Sigmoid colon (tissue), 7 donors: ENCODE measurements at places on chromosomes 7 and 10. TPM values are rescaled to one million over a fixed set of nuclear protein-coding genes. Genes with fewer than 3 reads are reported as not detected.

Gene TECTB
- total RNA-seq: not detected

DNA sequence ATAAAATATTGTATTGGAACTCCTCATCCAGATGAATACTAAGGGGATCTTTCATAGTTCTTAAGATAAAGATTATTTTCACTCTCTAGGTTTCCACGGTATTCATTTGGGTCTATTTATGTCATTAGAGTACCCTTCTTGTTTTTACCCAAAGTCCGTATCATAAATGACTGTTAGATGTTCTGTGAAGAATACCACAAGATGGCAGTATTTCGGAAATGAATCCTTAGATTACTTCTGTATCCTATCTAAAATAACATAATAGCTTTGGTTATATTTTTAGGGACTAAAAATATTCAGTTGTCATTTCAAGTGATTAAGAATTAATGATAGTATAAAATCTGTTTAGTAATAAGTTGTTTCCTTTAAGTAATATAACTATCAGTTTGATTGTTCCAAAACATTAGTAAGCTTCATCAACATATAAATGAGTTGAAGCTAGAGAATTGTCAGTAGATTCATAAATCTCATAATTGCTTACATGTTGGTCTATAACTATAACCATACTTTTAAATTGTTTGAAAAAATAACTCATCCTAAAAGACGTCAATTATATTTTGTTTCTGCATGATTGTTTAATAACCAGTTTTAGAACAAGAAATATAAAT, 337.5 kb upstream of the KCND2 start:
- no peak for DNase-seq

GRCh38 chr7:46071601-46072000, 150.5 kb upstream of the IGFBP3 start:
- DNase-seq: no peak

Gene ADAM12
- 0.82 TPM for total RNA-seq

Gene MYL10
- total RNA-seq: not detected

Gene DNAJC1
- 56.4 TPM for total RNA-seq

DNA sequence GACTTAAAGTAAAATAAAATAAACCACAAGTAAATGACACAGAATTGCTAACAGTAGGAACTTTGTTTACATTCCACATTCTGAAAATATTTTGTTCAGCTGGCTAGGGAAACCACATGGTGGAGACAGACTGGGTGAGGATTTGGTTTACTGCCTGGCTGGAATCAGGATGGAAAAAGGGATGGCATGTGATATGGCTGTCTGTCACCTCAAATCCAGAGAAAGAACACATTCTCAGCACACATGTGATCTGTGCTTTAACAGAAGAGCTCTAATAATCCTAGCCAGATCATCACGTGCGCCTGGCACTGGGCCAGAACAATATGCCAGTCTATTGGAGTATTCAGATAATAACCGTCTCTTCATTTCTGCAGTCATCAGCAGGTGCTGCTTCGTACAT, 90.9 kb upstream of the PIP4K2A start:
- DNase-seq: no peak

Gene GIMAP5
- 30.7 TPM for total RNA-seq

Gene MPP7
- total RNA-seq: 38.2 TPM

- no peak for DNase-seq
Measured at GRCh38 chr10:132745971-132746370, 40.0 kb downstream of the NKX6-2 start.

DNA sequence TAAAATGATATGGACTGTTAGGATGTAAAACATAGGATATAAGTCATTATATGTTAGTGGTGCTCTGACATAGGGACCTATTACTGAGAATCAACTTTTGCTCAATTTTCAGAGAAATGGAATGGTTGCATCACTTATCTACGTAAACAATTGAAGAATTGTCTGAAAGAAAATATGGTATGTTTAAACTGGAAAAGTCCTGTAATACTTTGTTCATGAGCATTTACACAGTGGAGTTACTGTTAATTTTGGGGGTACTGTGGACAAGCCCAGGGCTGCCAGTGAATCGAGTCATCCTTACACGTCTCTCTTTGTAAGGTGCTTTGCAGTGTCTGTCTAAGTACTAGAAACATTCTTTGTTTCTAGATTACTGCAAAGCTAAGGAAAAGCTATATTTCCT, 152.0 kb downstream of the ZNF22 start:
- DNase-seq: no peak

DNA sequence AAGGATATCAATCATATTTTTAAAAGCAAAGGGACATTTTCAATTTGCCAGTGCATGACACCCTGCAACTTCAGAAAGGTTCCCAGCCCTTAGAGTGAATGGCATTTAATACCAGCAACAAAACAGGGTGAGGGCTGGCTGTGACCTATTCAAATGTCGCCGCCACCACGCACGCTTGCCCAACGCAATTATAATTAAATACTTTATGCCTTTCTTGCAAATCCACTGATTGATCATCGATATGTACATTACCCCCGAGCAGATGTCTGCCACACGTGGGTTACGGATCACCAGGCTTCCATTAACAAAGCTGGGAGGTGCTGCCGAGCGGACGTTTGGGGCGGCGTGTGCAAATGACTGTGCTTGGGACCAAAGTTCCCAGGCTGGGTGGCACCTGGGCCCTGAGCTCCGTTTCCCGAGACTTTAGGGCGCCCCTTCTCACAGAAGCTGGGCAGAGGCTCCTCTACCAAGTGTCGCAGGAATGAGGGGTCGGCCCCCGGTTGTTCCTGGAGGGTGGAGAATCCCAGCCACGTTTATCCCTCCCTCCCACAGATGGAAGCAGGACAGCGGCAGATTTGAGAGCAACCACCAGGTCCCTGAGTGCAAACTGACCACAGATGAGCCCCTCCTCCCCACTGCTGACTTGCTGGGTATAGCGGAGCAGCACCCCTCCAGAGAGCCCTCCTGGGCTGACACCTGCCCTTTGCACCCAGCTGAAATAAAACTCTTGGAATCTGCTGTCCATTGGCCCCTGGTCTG, 3.9 kb downstream of the FOXL3 start:
- no peak for DNase-seq

Gene BNIP3
- total RNA-seq: 55.9 TPM

DNA sequence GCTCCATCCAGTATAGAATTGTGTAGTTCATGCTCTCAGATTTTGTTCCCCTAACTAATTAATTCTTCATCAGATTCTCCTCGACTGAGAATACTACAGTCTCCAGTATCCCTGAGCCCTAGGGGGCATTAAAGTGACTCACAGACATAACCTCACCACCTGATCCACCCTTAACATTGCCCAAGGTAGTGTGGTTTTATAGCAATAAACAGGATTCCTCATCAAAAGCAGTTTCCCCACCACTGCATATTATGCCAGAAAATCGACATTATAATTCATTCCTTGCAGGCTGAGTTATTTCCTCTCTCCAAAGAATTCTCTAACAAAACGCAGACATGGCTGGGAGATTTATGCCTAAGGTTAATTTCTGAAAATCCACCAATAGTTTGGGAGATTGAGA, 1402.5 kb upstream of the CELF2 start:
- DNase-seq: no peak

GRCh38 chr10:60130130-60130579, 223.8 kb upstream of the CCDC6 start:
- no peak for DNase-seq

DNA sequence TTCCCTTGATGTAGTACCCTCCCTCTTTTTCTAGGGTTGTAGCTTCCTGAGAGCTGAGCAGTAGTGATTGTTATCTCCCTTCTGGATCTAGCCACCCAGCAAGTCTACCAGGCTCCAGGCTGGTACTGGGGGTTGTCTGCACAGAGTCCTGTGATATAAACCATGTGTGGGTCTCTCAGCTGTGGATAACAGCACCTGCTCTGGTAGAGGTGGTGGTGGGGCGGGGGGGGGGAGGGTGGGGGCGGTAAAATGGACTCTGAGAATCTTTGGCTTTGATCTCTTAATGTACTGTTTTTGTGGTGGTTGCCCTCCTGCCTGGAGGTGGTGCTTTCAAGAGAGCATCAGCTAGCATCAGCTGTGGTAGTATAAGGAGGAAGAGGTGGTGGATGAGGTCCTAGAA, 302.0 kb upstream of the CHRM2 start:
- no peak for DNase-seq

- no peak for DNase-seq
Measured at GRCh38 chr7:131839967-131840690, 283.7 kb upstream of the PODXL start.

DNA sequence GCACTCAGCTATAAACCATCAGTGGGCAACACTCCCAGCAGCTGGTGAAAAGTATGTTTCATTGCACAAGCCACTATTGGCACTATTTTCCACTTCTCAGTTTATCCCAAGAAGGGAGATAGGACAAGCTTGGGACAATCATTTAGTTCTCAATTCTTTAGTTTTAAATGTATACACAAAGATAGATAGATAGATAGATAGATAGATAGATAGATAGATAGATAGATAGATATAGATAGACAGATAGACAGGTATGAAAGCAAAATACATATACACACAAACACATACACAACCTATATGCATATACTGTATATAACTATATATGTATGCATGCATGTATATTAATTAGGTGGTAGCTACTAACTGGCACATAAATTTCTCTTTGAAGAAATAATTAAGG, 411.6 kb upstream of the KCND2 start:
- no peak for DNase-seq

DNA sequence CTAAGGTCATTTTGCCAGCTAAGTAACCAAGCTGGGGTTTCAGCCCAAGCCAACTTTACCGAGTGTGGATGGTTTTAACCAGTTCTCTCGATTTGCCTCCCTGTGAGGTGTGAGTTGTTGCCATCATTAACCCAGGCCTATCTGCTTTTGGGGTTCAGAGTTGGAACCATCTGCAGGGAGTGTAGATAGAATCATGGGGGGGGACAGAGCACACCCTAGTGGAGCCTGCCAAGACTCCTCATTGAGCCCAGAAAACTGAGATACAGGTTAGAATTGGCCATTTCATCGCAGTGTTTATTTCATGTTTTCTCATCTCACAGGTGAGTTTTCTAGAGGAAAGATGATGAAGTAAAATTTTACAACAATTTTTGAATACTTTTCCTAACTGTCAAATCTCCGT, 133.6 kb downstream of the SDK1 start:
- no peak for DNase-seq

Gene MRPL32
- 74.0 TPM for total RNA-seq

DNA sequence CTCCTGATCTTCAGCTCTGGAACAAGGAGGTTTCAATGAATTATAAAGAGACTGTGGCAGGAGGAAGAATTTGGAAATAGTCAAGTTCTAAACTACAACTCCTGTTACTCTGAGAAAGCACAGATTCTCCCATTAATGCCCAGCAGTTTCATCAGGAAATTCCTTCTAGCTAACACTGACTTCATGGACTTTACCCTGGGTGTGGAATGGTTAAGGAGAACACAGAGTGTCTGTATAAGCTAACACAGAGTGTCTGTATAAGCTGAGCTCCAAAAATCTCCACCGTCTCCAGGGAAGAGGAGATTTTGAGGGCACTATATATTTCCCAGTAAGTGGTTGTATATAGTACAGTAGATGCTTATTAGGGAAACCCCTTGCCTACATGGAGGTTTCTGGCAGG, 675.5 kb downstream of the XPNPEP1 start:
- no peak for DNase-seq

GRCh38 chr7:4851459-4852422, 10.1 kb downstream of the PAPOLB start:
- DNase-seq: no peak

Gene SUN3
- total RNA-seq: not detected

Gene ADCYAP1R1
- total RNA-seq: 18.7 TPM

Gene GNA12
- 22.0 TPM for total RNA-seq

DNA sequence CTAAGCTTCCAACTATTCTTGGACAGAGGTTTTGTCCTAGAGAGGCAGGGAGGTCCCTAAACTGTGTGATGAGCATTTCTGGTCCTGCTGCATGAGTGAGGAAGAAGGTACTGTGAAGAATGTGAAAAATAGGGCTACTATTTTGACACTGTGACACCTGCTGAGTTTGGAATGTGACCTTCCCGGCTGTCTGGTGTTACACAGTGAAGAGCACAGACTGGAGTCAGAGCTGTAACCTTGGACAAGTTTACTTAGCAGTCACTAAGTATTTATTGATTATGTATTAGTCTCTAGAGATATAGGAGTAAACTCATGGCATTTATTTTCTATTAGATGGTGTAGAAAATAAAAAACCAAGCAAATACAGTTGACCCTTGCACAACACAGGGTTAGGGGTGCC, 12.3 kb downstream of the GOLGA7B start:
- no peak for DNase-seq

Gene SEMA3D
- total RNA-seq: 3.7 TPM

DNA sequence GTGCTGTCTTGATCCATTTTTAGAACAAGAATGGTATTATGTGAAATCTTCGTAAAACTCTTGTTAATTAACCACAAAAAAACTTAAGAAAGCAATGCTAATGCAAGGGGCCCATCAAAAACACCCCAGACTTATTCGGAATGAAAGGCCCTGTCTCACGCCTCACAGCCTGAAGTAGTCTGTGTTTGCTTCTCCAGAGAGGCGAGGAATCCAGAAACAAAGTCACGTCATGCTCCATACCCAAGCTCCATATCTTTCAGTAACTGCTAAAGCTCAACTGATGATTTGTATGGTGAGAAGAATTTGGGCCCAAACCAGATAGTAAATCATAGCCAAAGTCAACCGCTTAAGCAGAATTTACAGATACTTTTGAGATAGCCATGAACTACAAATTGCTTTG, 155.4 kb downstream of the ATE1 start:
- DNase-seq: no peak

DNA sequence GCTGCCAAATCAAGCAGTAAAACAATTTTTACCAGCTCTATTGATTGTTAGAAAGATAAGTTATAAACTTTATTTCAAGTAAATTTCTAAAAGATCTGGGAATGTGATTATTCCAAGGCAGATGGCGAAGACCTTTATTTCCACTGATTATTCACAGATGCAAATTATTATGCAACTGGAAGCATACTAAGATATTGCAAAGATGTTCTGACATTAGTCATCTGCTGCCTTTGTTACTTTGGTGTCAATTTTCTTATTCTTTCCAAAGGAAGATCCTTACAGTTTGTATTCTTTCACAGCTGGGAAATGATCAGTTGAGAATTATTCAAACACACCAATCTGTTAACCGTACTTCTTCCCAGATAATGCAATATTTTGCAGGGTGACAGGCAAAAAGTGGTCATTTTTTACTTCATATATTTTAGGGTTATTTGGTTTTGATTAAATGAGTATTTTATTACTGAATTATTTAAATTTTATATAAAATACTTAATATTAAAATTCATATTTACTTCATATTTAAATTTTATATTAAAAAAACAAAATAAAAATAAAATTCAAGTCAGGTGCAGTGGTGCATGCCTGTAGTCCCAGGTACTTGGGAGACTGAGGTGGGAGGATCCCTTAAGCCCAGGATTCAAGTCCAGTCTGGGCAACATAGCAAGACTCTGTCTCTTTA, 171.3 kb downstream of the FZD1 start:
- DNase-seq: no peak
